ENCODE measurements at places on chromosomes 2 and 18.

- DNase-seq: no peak
Observed at GRCh38 chr18:74068296-74068695, 79.3 kb downstream of the FBXO15 start.

DNA sequence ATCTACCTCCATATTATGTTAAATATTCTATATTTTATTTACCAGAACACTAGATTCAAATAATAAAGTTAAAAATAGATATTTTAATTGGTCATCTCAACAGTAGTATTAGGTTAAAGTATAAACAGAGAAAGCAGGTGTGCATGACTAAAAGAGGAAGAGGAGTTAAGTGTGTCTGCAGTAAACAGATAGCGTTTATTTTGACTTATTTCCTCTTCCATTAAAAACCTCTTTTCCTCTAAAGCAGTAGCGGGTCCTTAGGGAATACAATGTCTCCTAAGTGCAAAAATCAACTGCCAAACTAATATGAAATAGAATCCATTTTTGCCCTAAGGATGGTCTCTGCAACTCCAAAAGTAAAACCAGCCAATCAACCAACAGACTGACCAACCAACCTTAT is 27.7 kb downstream of the EIF2AK3 start:
- DNase-seq: no peak

DNA sequence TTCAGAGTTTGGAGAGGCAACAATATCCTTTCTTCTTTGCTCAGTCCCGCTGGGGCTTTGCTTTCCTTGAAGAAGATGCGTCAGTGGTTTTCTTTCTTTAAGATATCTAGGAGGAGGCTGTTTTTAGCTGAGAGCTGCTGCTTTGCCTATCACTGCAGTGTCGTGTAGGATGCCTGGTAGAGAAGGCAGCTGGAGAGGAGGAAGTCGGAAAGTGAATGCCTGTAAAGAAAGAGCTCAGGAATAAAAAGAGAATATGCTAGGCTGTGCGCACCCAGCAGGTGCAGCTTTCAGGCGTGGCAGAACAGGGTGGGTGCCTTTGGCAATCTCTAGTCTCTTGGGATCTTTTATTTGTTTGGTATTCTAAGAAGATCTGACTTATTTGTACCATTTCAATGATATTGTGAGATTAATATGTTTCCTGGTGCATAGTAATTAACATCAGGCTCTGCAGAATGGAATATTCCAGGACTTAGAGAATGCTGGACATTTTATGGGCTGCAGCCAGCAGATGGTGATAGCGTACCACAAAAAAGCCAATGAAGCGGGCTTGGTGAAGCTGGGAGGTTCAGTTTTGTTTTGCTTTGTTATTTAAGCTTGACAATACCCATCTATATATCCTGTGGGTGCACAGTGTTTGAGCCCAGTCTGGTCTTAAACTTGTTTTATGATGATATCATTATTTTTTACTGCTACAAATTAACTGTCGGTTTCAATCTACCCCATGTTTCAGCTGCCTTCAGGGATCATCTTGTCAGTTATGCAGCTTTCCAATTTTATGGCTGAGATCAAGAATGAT is 34.9 kb downstream of the CAVIN2 start:
- peak; percentile 70 for DNase-seq

DNA sequence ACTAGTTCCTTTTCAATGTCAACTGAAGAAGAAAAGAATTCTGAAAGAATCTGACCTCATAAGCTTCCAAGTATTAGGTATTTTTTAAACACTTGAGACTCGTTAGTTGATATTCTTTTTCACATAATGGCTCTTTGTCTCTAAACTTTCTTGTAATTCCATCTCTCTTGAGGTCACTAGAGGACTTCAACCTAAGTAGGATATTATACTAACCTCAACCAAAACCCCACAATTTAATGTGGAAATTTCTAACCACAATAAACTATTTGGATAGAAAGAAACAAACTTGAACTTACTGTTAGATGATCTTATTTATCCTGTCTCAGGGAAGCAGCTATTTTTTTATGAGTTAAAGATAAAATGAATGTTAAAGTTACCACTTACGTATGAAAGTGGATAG is 206.9 kb upstream of the FSIP2 start:
- no peak for DNase-seq

- no peak for DNase-seq
Observed at GRCh38 chr18:39186008-39186407, 1620.4 kb upstream of the CELF4 start.

- no peak for DNase-seq
Observed at GRCh38 chr2:216312441-216312840, 59.8 kb downstream of the MARCHF4 start.

DNA sequence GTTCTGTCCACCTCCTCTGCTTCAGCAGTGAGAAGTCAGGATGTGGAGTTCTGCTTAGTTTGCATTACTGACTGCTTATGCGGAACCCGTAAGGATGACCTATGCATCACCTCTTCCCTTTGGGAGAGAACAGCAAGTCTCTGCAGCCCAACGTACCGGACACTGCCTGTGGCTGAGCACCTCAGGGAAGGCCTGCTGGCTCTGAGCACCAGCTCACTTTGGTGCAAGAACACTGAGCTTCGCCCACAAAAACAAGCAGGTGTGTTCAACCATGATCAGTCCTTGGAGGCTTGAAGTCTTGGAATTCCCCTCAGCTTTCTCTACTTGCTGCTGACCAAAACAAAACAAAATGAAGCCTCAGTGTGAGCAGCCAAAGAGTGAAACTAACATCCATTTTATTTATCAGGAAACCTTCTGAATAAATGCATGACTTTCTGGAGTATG is 52.7 kb upstream of the NCK2 start:
- DNase-seq: no peak

- no peak for DNase-seq
Observed at GRCh38 chr2:71736091-71736861, 282.9 kb downstream of the DYSF start.

DNA sequence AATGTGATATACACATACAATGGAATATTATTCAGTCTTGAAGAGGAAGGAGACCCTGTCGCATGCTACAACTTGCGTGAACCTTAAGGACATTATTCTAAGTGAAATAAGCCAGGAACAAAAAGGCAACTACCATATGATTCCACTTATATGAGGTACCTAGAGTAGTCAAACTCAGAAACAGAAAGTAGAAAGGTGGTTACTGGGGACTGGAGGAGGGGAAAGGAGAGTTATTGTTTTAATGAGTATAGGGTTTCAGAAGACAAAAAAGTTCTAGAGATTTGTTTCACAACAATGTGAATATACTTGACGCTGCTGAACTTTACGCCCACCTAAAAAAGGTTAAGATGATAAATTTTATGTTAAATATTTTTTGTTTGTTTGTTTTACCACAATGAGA is 47.0 kb downstream of the CXCR4 start:
- no peak for DNase-seq

GRCh38 chr2:136112317-136113208 is 5.4 kb downstream of the CXCR4 start:
- peak; percentile 73 for DNase-seq

- DNase-seq: no peak
Observed at GRCh38 chr2:20758997-20759396, 63.9 kb downstream of the LDAH start.

DNA sequence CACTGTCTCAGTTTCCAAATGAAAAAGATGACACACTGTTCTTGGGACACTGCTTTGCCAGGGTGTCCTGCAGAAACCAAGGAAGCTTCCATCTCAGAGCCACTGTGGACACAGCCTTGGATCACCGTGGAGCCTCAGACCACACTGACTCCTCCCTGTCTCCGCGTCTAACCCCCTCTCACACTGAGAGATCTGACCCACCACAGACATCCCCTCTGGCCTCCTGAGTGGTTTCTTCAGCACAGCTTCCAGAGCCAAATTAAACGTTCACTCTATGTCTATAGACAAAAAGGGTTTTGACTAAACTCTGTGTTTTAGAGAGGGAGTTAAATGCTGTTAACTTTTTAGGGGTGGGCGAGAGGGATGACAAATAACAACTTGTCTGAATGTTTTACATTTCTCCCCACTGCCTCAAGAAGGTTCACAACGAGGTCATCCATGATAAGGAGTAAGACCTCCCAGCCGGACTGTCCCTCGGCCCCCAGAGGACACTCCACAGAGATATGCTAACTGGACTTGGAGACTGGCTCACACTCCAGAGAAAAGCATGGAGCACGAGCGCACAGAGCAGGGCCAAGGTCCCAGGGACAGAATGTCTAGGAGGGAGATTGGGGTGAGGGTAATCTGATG is 113.4 kb upstream of the PKDCC start:
- DNase-seq: no peak

DNA sequence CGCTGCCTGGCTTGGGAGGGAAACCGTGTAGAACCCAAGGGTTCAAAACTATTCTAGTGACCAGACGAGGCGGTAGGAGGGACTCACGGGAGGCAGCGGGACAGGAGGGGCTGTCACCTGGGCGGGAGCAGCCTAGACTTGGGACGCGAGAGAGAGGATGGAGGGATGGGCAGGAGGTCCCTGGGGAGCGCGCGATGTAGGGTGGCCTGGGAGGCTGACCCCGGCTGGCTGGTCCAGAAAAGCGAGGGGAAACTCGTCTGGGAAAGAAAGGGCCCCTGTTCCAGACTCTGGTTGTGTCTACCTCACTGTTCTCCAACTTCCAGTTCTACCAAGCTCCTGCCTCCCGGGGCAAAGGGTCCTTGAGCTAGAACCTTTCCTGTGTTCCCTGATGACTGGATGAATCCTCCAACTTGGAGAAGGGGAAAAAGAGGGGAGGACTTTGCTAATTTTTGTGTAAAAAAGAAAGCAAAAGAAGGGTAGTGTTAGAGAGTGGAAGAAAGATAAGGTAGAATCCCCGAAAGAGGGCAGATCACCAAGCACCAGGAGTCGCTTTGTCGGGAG is 1.4 kb downstream of the DOK6 start:
- DNase-seq: no peak

- DNase-seq: no peak
Observed at GRCh38 chr18:8856212-8856611, 150.9 kb downstream of the MTCL1 start.

- DNase-seq: no peak
Observed at GRCh38 chr2:74110537-74110936, 37.2 kb downstream of the BOLA3 start.

DNA sequence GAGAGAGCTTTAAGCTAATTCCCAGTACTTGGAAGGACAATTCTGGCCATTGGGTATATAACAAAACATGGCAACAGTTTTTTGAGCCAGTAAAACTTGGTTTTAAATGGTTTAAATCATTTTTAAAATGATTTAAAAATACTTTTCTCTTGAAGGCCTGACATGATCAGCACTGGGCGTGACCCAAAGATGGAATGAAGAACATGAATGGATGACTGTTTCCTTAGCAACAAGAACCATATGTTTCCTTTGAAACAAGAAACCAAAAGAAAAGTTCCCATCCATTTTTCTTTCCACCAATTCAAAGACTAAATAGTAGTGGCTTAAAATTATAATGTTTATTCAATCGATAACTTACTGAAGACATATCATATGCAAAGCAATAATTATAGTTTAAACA is 348.3 kb upstream of the FIGN start:
- DNase-seq: no peak

DNA sequence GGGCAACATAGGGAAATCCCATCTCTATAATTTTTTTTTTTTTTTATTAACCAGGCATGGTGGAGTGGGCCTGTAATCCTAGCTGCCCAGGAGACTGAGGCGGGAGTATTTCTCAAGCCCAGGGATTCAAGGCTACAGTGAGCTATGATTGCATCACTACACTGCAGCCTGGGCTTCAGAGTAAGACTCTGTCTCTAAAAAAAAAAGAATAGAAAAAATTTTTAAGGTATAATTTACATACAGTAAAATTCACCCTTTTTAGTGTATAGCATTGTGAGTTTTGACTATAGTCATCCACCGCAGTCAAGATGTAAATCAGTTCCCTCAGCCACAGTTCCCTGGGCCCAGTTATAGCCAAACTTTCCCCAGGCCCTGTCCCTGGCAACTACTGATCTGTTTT is 57.1 kb upstream of the MSH6 start:
- DNase-seq: no peak

- DNase-seq: no peak
Observed at GRCh38 chr2:58131191-58132011, 84.8 kb downstream of the VRK2 start.

GRCh38 chr18:35508746-35509338 is 11.1 kb upstream of the INO80C start:
- no peak for DNase-seq

DNA sequence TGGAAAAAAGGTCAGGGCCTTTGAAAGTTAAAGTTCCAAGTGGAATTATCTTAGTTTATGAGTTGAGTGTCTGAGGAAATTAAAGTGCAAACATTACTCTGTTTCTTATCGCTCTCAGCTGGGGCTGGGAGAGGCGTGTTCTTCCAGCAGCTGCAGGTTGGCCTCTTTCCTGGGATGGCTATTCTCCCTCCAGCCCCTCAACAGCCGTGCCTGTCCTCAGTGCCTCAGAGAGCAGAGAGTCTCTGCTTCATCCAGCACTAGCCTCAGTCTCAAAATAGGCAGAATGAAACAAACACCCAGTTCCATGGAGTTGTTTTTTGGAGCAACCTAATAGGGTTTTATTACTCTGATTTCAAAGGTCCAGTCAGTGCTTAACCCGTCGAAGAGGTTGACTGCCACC is 298.1 kb downstream of the GALR1 start:
- no peak for DNase-seq

DNA sequence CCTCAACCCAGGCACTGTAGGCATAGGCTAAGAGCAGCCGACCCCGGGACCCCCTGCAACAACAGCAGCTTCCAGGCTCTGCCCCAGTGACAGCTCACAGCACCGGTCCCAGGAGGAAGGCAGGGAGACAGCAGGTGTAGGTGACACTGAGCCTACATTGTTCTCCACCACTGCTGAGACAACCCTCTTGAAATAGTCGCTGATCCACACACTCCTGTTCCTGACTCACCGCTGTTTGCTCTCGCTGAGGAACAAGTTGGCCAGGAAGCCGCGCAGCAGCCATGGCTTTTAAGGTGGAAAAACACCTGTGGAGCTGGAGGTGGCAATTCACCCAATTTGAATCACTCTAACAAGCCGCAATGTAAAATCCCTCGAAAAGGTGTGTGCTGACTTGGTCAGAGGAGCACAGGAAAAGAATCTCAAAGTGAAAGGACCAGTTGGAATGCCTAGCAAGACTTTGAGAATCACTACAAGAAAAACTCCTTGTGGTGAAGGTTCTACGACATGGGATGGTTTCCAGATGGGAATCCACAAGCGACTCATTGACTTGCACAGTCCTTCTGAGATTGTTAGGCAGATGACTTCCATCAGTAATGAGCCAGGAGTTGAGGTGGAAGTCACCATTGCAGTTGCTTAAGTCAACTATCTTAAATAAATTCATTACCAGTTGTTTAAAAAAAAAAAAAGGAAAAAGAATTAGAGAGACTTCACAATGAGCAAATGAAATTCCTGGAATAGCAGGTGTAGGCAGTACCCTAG is 167.5 kb downstream of the ARL4C start:
- no peak for DNase-seq

GRCh38 chr2:205500065-205500464 is 182.2 kb upstream of the NRP2 start:
- DNase-seq: no peak

Data from head of caudate nucleus (tissue), 42 donors.